Inflammatory macrophage (primary cell): ENCODE measurements at places on chromosomes 3 and 15.

GRCh38 chr15:99427210-99427609 lies 138.6 kb upstream of the MEF2A start:
- no peak for DNase-seq

GRCh38 chr3:99747915-99748314 lies 69.7 kb upstream of the CMSS1 start:
- DNase-seq = no peak

DNA sequence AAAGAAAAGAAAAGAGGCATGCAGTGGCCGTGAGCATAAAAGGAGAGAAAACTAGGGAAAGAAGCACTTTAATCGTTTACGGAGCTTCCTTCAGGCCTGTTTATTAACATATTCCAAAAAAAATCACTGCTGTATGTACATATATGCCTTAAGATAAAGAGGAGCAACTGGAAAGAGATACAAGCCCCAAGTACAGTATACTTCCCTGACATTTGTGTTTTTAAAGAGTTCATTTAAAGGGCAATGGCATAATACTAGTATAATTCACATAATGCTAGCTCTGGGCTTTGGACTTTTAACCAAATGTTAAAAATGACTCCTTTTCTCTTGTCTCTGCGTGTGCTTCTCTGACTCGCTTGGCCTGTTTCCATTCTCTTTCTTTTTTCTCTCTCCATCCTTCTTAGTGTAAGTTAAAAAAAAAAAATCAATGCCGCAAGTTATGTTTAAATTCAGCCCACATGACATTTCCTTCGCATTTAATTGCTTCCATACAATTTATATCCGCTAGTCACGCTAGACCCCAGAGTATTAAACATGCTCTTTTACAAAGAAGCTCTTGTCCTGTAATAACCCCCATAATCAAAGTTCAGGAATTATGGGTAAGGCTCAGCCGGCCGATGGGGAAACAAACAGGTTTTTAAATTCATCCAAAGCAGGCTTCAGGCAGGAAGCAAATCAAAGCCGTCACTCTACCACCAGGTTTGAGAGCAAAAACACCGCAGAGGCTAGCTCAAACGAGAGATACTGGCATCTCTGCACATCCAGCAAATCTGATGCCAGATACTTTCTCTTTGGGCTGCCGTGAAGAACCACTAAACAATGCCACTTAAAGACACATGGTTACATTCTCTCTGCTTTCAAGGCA lies 19.4 kb downstream of the WWTR1 start:
- no peak for DNase-seq

DNA sequence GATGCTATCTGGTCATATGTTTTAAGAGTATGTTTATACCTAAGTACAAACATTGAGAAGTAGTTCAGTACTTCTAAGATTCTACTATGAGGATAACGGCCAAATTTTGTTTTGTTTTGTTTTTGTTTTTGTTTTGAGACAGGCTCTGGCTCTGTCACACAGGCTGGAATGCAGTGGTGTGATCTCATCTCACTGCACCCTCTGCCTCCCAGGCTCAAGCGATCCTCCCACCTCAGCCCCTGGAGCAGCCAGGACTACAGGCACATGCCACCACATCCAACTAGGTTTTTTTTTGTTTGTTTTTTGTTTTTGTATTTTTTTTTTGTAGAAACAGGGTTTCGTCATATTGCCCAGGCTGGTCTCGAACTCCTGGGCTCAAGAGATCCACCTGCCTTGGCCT lies 47.5 kb upstream of the RPS17 start:
- no peak for DNase-seq

GRCh38 chr3:46102780-46103130 lies 75.5 kb upstream of the XCR1 start:
- DNase-seq = no peak

DNA sequence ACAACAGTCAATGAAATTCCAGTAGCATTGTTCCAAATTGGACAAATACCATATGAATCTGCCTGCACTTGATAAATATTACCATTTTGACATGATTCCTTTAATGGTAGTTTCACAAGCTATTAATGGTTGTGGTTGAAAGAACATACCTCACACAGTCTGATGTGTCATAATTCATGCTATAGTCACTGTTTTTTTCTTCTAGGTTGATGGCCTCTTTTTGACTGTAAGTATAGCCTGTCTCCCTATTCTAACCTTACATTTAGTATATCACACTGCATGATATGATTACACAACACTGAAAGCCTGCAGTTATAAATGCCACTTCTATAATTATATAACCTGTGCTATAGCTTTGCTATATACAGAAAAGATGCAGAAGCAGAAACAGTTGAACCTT lies 834.1 kb downstream of the NSUN3 start:
- no peak for DNase-seq
